ENCODE measurements at places on chromosomes 3 and 15.
A peak's percentile ranks its signal among the peaks of the same experiment; 100 is the strongest.

DNA sequence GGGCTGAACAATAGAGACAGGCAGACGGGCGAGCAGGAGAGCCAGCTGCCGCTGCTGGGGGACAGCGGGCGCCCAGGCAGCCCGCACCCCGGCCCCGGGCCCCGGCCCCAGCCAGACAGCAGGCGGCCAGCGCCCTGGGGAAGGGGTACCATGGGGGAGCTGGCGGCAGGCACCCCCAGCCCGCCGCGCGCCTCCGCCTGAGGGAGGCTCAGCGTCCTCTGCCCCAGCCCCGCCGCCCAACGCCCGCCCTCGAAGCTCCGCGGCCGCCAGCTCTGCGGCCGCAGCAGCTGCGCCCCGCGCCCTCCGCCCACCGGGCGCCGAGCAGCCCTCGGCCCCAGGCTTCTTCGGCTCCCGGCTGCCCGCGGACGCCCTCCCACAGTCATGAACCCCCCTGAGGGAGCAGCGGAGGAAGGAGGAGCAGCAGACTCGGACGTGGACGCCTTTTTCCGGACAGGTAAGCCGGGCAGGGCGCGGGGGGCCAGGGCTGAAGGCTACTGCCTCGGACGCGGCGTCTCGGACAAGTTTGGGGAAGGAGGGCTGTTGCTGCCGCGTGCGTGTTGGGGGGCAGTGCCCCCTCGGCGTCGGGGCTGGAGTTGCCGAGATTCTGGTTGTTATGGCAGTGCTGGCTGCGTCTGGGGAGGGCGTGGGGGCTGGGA, 41.6 kb upstream of the ROPN1 start:
- DNase-seq: no peak

- no peak for DNase-seq
Observed at GRCh38 chr3:21825684-21826083, 74.7 kb upstream of the ZNF385D start.

DNA sequence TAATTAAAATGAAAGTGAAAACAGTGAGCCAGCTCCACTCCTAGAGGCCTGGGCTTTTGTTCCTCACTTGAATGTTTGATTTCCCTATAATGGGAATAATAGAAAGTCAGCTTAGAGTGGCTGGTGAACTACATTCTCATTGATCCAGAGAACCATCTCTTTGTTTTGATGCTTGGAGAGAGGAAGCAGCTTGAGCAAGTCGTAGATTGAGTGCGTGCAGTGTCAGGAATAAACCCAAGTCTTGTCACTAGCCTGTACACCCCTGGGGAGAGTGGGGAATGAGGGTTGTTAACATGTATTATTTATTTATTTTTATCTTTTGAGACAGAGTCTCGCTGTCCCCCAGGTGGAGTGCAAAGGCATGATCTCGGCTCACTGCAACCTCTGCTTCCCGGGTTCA, 885 bp upstream of the LSG1 start:
- no peak for DNase-seq

GRCh38 chr3:8596321-8597218, 48.0 kb downstream of the SSUH2 start:
- DNase-seq: no peak

DNA sequence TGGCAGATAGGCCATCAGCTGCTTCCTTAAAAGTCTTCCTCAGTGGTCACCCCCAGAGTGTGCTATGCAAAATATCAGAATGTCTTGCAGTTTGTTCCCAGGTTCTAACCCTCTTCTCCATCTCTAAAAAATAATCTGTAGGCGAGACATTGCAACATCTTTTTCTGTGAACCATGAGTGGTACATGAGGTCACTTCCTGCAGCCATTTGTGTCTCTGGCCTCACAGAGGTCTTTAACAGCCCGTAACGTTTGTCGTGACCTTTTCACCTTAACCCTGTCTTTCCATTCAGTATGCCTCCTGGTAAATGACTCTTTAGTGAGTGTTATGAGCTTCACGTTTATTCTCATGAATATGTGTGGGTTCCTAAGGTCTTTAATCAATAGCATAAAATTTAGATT, 145.4 kb downstream of the KLHL25 start:
- DNase-seq: peak; percentile 38

GRCh38 chr3:138494607-138494929, 60.2 kb downstream of the ESYT3 start:
- no peak for DNase-seq

GRCh38 chr3:50587806-50588758, 18.8 kb downstream of the HEMK1 start:
- peak; percentile 70 for DNase-seq

- DNase-seq: no peak
Observed at GRCh38 chr3:186663361-186664118, 2.3 kb upstream of the HRG start.

- DNase-seq: peak; percentile 43
Observed at GRCh38 chr3:72848703-72849081, 447 bp upstream of the SHQ1 start.

- DNase-seq: no peak
Observed at GRCh38 chr3:193229851-193230420, 11.1 kb upstream of the PLAAT1 start.

DNA sequence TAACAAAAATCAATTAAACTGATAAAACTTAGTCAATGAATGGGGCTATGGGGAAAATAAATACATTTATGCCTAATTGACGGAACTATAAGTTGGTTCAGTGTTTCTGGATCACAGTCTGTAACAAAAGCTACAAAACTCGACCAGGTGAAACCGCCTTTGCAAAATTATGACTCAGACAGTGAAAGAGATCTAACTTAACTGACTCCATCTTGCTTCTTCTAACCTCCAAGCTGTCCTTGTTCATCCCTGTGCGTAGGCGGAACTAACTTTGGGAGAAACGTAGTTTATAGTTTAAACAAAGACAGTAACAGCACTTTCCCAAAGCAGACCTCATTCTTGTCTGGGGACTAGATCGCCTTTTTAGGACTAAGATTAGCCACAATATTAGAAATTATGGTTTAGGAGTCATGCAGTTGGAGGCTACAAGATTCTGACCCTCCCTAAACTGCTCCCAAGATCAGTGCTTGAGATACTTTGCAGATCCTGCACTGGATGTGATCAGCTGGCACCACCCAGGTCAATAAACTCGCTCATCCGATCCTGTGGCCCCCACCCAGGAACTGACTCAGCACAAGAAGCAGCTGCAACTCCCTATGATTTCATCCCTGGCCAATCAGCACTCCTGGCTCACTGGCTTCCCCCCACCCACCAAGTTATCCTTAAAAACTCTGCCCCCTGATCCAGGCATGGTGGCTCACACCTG, 7.2 kb upstream of the MFGE8 start:
- DNase-seq: no peak

- DNase-seq: no peak
Observed at GRCh38 chr3:152941859-152942258, 106.9 kb downstream of the P2RY1 start.

DNA sequence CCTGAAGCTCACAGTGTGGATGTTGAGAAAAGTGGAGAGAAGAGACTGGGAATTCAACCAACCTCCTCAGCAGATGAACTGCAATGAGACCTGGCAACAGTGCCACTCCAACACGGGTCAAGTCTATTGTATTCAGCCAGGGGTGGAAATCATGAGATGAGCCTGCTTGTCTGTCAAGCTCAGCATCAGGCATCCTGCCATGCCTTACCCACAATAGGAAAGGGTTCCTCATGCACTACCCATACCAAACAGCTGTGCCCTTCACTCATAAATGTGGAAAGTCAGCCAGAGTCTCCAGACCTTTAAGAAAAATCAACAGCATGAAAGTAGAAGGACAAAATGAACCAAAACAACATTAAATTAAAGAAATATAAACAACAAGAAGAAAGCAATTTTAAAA, 542.1 kb downstream of the EPHB1 start:
- no peak for DNase-seq

- DNase-seq: peak; percentile 30
Observed at GRCh38 chr3:146189519-146190173, 28.7 kb upstream of the PLOD2 start.

DNA sequence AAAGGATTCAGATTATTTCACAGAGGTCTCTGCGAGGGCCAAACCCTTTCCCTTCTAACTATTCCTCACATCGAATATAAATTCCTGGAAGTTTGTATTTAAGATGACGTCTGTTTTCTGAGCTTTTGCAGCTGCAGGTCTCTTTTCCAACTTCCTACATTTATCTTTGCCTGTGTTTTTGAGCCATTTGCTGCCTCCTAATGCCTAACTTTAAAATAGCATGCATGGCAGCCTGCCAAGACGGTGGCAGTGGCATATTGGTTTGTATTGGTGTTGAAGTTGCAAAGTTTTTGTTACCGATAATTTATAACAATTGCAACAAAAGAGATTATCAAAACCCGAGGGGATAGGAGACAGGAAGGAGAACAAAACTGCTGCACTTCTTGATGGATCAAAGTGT, 187.1 kb upstream of the DNAJC19 start:
- DNase-seq: peak; percentile 33

GRCh38 chr15:57468486-57468885, 92.2 kb downstream of the CGNL1 start:
- no peak for DNase-seq

DNA sequence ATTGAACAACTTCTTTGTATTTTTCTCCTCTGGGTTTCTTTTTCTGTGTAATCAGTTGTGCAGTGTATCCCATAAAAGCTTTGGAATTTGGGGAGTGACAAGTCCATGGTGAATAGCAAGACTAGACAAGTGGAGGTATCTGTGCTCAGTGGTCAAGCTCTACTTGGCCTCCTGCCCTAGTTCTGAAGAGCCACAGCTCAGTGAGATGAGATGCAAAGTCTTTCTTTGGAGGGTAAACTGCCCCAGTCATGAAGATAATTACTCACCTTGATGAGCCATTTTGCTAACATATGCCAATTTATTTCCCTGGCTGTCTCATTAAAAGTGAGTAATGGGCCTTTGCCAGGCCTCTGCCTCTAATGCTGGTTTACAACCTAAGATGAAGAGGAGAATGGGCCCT, 271.2 kb upstream of the TRIM42 start:
- no peak for DNase-seq

- no peak for DNase-seq
Observed at GRCh38 chr15:100083572-100083971, 258.2 kb downstream of the ADAMTS17 start.

GRCh38 chr3:68802111-68802870, 130.1 kb downstream of the TAFA4 start:
- no peak for DNase-seq

- DNase-seq: no peak
Observed at GRCh38 chr3:24017305-24017704, 72.2 kb downstream of the NR1D2 start.

DNA sequence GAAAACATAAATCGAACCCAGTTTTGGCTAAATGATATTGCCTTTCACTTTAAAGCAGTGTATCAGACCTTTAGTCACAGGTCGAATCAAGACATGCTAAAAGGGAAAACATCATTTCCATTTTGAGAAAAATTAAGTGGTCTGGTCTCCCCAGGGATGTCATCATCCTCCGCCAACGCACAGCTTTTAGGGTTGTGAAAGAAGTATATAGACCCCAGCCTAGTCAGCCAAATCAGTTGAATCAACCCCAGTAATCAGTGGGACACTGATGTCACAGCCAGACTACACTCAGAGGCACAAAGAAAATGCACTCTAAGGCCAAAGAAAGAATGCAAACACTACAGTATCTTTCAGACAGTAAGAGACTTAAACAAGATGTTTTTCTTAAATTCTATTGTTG, 187.4 kb downstream of the ZIC4 start:
- no peak for DNase-seq

DNA sequence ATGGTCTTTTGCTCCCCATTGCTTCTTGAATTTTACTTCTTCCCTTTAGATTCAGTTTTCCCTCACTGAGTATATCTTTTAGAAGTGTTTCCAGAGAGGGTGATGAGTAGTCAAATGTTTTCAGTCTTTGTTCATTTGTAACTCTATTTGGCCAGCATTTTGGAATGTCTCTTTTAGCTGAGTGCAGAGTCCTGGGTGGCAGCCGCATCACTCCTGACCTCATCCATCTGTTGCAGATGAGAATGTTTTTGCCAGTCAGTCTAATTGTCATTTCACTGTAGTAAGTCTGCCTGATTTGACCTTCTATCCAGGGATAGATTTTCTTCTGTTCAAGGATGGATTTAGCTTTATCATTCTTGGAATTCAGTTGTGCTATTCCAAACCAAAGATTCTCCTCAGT, 7.3 kb downstream of the SRPRB start:
- DNase-seq: no peak

DNA sequence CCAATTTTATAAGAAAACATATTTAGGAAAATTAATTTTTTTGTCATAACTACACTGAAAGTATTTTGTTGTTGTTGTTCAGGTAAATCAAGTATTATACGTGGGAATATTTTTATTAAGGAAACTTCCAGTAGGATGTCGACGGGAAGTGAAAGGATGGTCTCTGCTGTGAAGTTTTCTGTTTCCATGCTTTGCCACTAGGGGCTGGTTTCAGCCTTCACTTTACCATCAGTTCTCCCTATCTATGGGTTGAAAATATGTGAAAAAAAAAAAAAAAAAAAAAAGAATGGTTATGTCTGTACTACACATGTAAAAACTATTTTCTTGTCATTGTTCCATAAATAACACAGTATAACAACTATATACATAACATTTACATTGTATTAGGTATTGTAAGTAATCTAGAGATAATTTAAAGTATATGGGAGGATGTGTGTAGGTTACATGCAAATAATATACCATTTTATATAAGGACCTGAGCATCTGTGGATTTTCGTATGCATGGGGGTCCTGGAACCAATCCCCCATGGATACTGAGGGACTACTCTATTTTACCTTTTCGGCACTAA, 136.7 kb downstream of the SMAD6 start:
- no peak for DNase-seq

Data from CD4-positive, alpha-beta T cell treated with Interleukin-10 for 1 hour (primary cell).